ENCODE measurements at places on chromosomes 2 and 18. TPM values are rescaled to one million over a fixed set of nuclear protein-coding genes. Genes with fewer than 3 reads are reported as not detected.

- DNase-seq: no peak
Observed at GRCh38 chr2:323035-323434, 35.1 kb upstream of the ALKAL2 start.

Gene FSIP2
- 56.4 TPM for total RNA-seq

GRCh38 chr2:38444247-38444646 is 67.2 kb upstream of the ATL2 start:
- DNase-seq: no peak

- DNase-seq: no peak
Observed at GRCh38 chr2:2799151-2799697, 468.1 kb upstream of the MYT1L start.

Gene SERPINB11
- not detected for total RNA-seq

Gene LYG2
- not detected for total RNA-seq

GRCh38 chr2:143068094-143068493 is 61.1 kb upstream of the ARHGAP15 start:
- DNase-seq: no peak

DNA sequence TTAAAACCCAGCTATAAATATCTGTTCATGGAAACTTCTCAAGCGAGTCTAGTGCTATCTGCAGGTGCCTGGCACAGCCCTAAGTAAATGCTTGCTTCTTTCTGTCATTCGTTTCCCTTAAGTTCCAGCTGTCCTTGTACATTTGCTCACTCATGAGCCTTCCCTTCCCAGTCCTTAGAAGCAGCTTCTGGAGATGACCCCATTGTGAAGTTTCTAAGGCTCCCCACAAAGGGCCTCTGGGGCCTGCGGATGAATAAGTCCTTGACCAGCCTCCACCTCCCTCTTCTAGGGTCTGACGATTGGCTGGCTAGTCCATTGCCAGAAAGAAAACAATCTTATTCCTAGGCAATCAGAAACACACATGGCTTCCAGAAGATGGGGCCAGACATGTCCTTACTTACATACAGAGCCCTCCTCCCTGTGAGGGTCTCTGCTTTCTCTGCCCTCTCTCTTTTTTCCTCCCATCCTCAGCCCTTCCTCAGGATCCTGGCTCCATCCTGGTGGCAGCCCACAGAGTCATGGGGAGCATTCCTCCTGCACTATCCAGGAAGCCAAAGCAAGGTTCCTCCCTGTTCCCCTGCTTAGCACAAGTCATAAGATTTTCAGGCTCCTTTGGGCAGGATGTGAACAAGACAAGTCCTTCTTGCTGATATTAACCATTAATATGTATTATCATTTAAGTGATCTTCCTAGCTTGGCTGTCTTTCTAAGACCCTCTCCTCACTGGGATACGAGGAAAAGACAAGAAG is 87.3 kb downstream of the TNFRSF11A start:
- no peak for DNase-seq

GRCh38 chr2:202577250-202578183 is 57.3 kb upstream of the FAM117B start:
- no peak for DNase-seq

Gene GRB14
- total RNA-seq: 2.5 TPM

DNA sequence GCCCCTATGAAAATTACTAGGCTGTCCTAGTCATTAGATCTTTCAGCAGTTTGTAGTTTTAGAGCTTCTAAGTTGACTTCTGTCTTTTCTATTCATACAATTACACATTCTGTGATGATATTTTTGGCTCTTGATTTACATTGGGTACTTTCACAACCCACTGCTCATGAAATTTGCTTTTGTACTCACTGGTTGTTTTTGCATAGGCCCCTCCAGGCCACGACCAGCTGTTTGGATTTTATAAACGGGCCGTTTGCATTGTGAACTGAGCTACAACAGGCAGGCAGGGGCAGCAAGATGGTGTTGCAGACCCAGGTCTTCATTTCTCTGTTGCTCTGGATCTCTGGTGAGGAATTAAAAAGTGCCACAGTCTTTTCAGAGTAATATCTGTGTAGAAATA is 193.8 kb downstream of the RPIA start:
- no peak for DNase-seq

Gene RUFY4
- not detected for total RNA-seq

DNA sequence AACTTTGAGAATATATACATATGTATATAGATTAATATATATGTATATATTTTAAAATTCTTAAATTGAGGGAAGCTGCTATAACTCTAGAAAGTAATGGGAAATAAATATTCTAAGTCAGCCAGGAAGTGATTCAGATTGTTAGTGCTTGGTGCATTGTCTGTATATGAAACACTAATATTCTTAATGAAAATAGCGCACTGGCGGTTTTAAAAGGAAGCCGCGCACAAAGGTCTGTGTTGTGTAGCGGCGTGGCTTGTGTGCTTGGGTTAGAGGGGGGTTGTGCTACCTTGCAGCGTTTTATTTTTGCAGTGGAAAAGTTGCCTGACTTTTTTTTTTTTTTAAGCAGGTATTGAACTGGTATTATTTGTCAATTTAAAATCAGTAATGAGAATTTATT is 11.3 kb downstream of the TSHZ1 start:
- DNase-seq: no peak

GRCh38 chr18:23438608-23439366 is 14.3 kb upstream of the RIOK3 start:
- DNase-seq: no peak

DNA sequence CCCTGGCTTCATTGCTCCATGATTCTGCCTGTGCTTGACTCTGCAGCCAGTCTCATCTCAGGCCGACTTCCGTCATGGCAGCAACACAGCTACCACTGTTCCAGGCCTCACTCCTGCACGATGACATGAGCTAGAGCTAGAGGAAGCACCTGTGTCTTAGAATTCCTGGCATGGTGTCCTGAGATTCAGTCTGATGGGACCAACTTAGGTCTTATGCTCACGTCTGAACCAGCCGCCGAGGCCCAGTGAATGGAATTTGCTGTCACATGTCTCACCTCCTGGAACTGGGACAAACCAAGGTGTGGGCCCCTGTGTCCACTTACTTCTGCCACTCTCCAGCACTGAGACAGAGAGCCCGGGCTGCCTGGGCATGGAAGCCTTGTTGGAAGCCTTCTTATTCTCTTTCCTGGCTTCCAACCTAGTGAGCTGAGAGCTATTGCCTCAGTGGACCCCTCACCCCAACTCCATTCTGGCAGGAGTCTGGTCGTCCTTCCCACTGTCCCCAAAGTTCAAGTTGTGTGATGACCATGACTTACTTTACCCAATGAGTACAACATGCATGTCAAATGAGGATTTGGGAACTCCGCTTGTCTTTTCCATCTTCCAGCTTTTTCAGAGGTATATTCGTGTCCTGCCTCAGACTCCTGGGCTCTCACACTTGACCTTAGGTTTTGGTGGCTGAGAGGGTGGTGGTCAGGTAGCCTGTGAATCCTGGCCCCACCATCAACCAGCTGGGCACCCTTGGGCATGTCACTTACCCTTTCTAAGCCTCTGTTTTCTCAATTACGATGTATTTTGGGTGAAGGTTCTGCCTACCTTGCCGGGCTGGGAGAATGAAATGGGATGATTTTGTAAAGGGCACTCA is 39.1 kb upstream of the HS6ST1 start:
- DNase-seq: no peak

DNA sequence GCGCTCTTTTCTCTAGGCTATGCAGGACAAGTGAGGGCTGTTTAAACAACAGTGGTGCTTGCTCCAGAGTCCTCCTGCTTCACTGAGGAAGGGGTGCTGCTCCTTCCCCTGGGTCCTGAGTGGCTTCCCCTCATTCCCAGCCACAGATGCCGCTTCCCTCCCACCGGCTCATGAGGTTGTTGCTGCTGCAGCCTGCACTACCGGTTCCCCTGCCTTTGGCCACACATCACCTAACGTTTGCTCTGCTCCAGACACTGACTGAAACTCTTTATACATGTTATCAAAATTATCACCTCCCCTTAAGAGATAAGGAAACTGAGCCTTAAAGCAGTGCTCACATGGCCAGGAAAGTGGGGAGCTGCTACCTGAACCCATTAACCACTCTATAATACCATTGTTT is 130.8 kb upstream of the LGALSL start:
- DNase-seq: no peak

Gene TTN
- 8.6 TPM for total RNA-seq

Gene TMEM247
- not detected for total RNA-seq

Gene PXDN
- 21.7 TPM for total RNA-seq

Gene PLEKHB2
- 118 TPM for total RNA-seq

Gene PLB1
- total RNA-seq: 3.0 TPM

DNA sequence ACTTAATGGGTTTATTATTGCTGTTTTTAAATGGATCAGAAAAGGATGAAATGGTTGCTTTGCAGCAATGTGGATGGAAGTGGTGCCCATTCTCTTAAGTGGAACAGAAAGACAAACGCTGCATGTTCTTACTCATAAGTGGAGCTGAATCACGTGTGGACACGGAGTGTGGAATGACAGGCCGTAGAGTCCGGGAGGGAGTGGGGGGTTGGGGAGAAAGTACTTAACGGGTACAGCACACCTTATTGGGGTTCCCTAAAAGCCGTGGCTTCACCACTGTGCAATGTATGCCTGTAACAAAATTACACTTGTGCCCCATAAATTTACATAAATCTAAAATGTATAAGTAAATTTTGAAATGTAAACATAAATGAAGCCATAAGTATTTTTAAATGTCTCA is 64.0 kb upstream of the CTDP1 start:
- no peak for DNase-seq

Gene LIMS3
- total RNA-seq: 3.7 TPM

Gene REG1B
- not detected for total RNA-seq

GRCh38 chr2:8629402-8629801 is 52.5 kb upstream of the ID2 start:
- DNase-seq: no peak

Gene CXCR1
- total RNA-seq: not detected

Gene MFSD2B
- total RNA-seq: not detected

Data from transverse colon (tissue), 4 donors.